ENCODE measurements at places on chromosomes 1 and 21.

DNA sequence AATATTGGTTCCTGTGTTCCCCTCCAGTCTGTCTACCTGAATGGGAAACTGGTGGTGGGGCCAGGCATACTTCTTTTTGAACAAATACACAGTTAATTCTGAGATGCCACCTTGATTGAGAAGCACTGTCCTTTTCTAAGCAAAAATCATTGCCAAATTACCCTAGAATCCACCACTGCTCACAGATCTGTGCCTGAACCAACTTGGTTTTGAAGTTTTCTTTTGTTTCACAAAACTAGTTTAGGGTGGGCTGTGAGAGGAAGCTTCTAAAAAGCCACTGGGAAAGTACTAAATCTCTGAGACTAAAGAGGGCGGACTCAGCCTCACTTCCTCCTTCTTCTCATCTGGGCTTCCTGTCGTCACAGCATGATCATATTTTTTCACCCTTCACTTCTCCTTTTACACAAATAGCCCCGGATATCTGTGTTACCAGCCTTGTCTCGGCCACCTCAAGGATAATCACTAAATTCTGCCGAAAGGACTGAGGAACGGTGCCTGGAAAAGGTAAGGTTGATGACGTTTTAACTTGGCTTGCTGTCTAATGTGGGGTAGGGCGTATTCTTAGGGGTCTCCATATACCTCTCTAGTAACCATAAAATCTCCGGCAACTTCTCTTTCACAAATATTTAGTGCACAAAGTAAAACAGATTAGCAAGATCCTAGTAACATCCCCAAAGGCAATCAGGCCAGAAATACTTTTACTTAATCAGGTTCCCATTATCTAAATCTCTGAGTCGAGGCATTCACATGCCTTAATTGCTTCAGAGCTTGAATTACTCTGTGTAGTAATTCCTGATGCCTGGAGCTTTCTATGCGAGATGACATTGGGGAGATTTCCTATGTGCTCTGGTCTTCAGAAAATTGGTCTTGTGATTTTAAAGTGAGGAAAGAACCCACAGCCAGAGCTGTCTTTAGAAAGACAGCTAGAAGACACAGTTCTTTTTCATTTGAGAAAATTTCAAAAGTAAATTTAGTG lies at the start of gene CD53:
Gene CD53 (plus strand): TSS at position 404 of the 976 bp plus-strand sequence. CDS start 18,261 bp downstream, outside the sequence.
- peaks cover 52% of the 10 kb centered on the region for H3K4me1 ChIP-seq
- H3K27ac ChIP-seq = peak within 1 kb of the TSS; percentile 99
- peak; percentile 75 for DNase-seq
- H3K4me3 ChIP-seq = peak within 1 kb of the TSS; percentile 100
- no peaks in the 10 kb centered on the region for H3K27me3 ChIP-seq
- H3K36me3 ChIP-seq = peaks cover 39% of the 10 kb centered on the region

- DNase-seq = no peak
- no peak overlapping the region for H3K27ac ChIP-seq
- H3K4me3 ChIP-seq = peak overlapping the region; percentile 42
- H3K36me3 ChIP-seq = peaks cover 8% of the 10 kb centered on the region
- H3K27me3 ChIP-seq = no peaks in the 10 kb centered on the region
- H3K4me1 ChIP-seq = peaks cover 15% of the 10 kb centered on the region
Measured at GRCh38 chr21:42997053-42997452, 22.7 kb downstream of the PKNOX1 start.

DNA sequence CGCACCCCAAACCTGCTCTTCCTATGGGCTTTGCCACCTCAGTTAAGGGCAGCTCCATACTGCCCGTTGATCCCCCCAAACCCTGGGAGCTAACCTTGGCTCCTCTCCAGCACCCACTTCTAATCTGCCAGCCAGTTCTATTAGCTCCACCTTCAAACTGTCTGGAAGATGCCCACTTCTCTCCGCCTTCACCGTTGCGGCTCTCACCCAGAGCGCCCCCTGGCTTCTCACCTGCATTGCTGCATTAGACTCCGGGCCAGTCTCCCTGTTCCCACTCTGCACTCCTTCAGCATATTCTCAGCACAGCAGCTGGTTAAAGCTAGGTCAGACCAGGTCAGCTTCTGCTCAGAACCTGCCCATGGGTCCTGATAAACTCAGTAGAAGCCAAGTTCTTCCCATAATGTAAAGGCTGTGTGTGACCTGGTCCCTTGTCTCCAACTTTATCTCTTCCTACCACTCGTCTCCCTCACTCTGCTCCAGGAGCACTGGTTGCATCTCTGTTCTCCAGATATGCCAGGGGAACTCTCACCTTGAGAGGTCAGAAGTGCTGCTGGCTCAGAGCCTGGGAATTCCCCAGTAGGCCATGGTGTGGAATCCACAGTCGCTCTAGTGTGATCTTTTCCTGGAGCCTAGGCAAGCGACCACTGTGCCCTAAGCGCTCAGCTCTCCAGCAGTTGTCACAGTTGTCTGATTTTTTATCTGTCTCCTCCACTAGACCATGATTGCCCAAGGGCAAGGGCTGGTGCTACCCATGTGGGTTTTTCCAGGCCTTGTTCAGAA lies 150.3 kb downstream of the HMGB4 start:
- H3K27me3 ChIP-seq = peaks cover 32% of the 10 kb centered on the region
- no peak for DNase-seq
- H3K27ac ChIP-seq = no peak overlapping the region

DNA sequence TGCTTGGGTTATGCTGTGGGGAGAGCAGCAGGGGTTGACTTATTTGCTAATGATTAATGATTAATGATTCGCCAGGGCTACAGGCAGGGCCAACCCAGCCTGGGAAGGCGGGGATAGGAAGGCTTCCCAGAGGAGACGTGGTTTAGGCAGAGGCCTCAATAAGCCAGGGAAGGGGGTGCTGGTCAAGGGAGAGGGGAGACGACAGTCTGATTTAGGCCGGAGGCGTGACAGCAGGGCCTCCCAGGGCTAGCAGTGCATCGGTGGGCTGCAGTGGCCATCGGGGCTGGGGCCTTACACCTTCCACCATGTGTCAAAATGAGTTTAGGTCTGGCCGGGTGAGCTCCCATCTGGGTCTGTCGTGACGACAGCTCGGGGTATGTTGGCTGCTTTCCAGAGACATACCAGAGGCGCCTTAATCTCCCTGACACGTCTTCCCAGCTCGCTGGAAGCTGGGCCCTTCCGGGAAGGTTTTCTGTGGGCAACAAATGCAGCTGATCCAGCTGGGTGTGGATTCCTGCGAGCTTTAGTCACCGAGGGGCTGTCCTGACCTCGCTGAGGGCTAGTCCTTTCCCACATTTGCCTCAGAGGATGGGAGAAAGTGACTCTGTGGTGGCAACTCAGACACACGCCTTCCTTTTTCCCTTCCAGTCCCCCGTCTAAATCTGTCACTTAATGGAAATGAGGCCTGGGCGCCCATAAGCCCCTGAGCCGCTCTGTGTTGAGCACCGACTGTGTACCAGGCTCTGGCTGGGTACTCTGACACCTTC lies 3.7 kb upstream of the SLC1A7 start:
- no peak for DNase-seq
- H3K27ac ChIP-seq = no peak overlapping the region
- H3K4me1 ChIP-seq = no peaks in the 10 kb centered on the region
- no peaks in the 10 kb centered on the region for H3K36me3 ChIP-seq
- no peaks in the 10 kb centered on the region for H3K27me3 ChIP-seq

- H3K27me3 ChIP-seq = peaks cover 14% of the 10 kb centered on the region
- no peak overlapping the region for H3K4me3 ChIP-seq
- H3K27ac ChIP-seq = no peak overlapping the region
- H3K4me1 ChIP-seq = peaks cover 6% of the 10 kb centered on the region
Measured at GRCh38 chr1:19046972-19047731, 90.7 kb upstream of the IFFO2 start.

- peaks cover 39% of the 10 kb centered on the region for H3K4me1 ChIP-seq
- H3K36me3 ChIP-seq = no peaks in the 10 kb centered on the region
- H3K27ac ChIP-seq = peak overlapping the region; percentile 89
- no peaks in the 10 kb centered on the region for H3K27me3 ChIP-seq
Measured at GRCh38 chr1:39213511-39214002, 9.1 kb downstream of the MACF1 start.

GRCh38 chr1:46003315-46003714 lies 129.1 kb downstream of the PIK3R3 start:
- H3K27ac ChIP-seq = no peak overlapping the region
- no peaks in the 10 kb centered on the region for H3K27me3 ChIP-seq
- no peak for DNase-seq
- no peak overlapping the region for H3K4me3 ChIP-seq

- H3K36me3 ChIP-seq = no peaks in the 10 kb centered on the region
- H3K4me3 ChIP-seq = no peak overlapping the region
- H3K4me1 ChIP-seq = peaks cover 36% of the 10 kb centered on the region
- H3K27me3 ChIP-seq = no peaks in the 10 kb centered on the region
Measured at GRCh38 chr1:27332536-27333281, 9.1 kb upstream of the SYTL1 start.

- H3K4me3 ChIP-seq = peak overlapping the region; percentile 59
- no peaks in the 10 kb centered on the region for H3K27me3 ChIP-seq
- peaks cover 56% of the 10 kb centered on the region for H3K36me3 ChIP-seq
Measured at GRCh38 chr1:88985032-88985431, 7.4 kb downstream of the KYAT3 start.

DNA sequence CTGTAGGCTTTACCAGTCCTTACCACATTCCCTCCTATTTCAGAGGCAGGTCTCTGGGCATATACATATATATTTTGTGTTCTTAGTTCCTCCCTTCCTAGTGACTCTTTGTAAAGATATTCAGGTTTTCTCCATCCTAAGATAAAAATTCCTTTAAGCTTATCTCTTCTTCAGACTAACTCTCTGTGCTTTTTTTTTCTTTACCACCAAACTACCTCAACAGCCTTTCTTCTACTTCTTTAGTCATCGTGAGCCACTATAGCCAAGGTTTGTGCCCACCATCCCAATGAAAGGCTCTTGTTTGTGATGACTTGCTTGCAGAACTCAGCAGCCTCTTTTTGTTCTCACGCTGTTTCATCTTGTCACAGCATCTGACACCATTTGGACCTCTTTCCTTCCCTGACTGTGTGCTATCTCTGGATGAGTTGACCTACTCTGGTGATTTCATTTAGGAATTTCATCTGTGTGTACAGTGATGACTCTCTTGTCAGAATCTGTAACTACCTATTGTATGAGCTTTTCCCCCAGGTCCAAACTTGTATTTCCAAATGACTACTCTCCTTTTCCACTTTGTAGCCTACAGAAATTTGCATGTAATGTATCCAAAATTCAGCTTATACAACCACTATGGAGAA lies 59.0 kb upstream of the MACF1 start:
- DNase-seq = no peak
- H3K27ac ChIP-seq = no peak overlapping the region

- no peaks in the 10 kb centered on the region for H3K27me3 ChIP-seq
- H3K27ac ChIP-seq = no peak overlapping the region
- DNase-seq = no peak
- H3K4me1 ChIP-seq = peaks cover 13% of the 10 kb centered on the region
- no peak overlapping the region for H3K4me3 ChIP-seq
- no peaks in the 10 kb centered on the region for H3K36me3 ChIP-seq
Measured at GRCh38 chr21:43812139-43812821, 22.9 kb downstream of the RRP1 start.

DNA sequence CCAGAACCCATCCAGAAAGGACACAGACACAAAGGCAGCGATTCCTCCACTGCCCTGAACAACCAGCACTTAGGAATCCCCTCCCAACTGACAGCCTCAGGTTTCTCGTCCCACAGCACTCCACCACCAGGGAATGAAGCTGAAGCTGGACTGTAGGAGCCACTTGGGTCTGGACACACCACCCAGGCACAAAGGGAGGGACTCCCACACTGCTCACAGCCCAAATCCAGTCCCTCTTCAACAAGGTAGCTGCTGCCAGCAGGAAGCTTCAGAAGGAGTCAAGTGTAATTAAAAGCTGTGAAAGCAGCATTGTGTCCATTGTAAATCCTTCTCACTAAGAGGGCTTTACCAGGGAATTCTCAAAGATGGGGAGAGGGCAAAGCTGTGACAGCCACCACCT lies 29.0 kb downstream of the LMX1A start:
- H3K27ac ChIP-seq = no peak overlapping the region
- H3K27me3 ChIP-seq = peaks cover 30% of the 10 kb centered on the region
- H3K4me1 ChIP-seq = no peaks in the 10 kb centered on the region
- no peak overlapping the region for H3K4me3 ChIP-seq
- H3K36me3 ChIP-seq = no peaks in the 10 kb centered on the region

GRCh38 chr1:32786856-32787255 lies 30.3 kb downstream of the YARS1 start:
- peaks cover 33% of the 10 kb centered on the region for H3K36me3 ChIP-seq
- peaks cover 9% of the 10 kb centered on the region for H3K4me1 ChIP-seq
- no peak overlapping the region for H3K27ac ChIP-seq
- H3K27me3 ChIP-seq = no peaks in the 10 kb centered on the region
- H3K4me3 ChIP-seq = no peak overlapping the region

- H3K27ac ChIP-seq = no peak overlapping the region
- H3K36me3 ChIP-seq = no peaks in the 10 kb centered on the region
- H3K27me3 ChIP-seq = peaks cover 7% of the 10 kb centered on the region
- no peaks in the 10 kb centered on the region for H3K4me1 ChIP-seq
- DNase-seq = no peak
Measured at GRCh38 chr1:58402444-58402843, 144.1 kb downstream of the OMA1 start.

DNA sequence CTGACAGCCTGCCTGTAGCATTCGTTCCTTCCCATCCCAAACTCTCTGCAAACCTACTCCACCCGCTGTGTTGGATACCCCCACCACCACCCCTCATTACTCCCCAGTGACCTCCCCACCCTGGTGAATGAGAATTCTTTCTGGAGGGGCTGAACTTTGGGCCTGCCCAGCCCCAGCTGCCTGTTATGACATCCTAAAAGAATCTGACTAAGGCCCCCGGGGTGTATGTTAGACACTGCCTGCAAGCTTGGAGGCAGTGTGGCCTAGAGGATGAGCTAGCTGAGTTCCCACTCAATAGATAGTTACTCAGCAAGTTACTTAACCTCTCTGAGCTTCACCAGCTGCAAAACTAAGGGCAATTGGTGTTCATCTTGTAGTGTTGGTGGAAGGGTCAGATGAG lies 110.2 kb upstream of the FGGY start:
- H3K4me3 ChIP-seq = no peak overlapping the region
- no peaks in the 10 kb centered on the region for H3K4me1 ChIP-seq
- H3K27me3 ChIP-seq = peaks cover 6% of the 10 kb centered on the region
- no peak overlapping the region for H3K27ac ChIP-seq
- no peak for DNase-seq

DNA sequence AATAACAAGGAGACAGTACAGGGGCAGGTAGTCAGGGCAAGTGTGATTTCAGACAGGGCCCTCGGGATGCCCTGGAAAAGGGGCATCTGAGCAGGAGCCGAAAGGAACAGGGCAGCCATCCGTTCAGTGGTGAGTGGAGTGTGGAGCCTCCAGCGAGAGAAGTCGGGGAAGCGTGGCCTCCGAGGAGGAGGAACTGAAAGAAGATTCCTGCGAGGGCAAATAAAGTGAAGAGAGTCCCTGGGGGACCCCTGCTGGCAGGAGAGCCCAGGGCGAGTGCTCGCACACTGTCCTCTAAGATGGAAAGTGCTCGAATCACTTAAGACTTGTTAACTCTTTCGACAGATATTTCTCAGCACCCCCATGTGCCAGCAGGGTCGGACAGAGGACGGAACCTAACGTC lies 3.5 kb upstream of the UTS2 start:
- DNase-seq = no peak
- H3K27me3 ChIP-seq = no peaks in the 10 kb centered on the region
- peak overlapping the region; percentile 1 for H3K4me3 ChIP-seq
- no peaks in the 10 kb centered on the region for H3K36me3 ChIP-seq
- peaks cover 8% of the 10 kb centered on the region for H3K4me1 ChIP-seq

GRCh38 chr1:203168256-203168786 lies 7.3 kb downstream of the MYBPH start:
- no peaks in the 10 kb centered on the region for H3K36me3 ChIP-seq
- peaks cover 9% of the 10 kb centered on the region for H3K27me3 ChIP-seq
- no peaks in the 10 kb centered on the region for H3K4me1 ChIP-seq
- no peak for DNase-seq
